ENCODE measurements at places on chromosomes 3 and 15.

DNA sequence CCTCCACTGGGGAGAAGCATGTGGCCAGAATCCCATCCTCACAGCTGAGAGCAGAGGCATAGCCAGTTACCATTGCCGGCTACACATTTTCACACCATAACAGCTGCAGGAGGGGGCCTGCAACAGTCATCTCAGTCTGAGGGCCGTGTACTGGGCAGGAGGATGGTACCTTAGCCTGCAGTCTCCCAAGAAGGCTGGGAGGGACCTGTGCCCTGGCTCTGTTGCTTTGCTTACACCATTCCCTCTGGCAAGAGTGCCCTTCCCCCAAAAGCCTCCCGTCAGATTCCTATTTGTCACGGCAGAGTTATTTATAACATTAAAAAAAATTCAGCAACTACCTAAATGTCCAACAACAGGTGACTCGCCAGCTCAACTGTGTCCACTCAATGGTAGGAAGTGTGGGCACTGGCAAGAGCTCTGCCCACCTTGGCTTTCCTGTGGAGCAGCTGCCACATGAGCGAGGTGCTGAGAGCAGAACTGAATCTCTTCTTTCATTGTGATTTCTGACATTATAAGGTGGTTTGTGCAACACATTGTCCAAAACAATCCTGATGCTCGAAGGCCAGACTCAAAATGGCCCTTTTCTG, 4.4 kb downstream of the CAMKV start:
- DNase-seq, result no peak

DNA sequence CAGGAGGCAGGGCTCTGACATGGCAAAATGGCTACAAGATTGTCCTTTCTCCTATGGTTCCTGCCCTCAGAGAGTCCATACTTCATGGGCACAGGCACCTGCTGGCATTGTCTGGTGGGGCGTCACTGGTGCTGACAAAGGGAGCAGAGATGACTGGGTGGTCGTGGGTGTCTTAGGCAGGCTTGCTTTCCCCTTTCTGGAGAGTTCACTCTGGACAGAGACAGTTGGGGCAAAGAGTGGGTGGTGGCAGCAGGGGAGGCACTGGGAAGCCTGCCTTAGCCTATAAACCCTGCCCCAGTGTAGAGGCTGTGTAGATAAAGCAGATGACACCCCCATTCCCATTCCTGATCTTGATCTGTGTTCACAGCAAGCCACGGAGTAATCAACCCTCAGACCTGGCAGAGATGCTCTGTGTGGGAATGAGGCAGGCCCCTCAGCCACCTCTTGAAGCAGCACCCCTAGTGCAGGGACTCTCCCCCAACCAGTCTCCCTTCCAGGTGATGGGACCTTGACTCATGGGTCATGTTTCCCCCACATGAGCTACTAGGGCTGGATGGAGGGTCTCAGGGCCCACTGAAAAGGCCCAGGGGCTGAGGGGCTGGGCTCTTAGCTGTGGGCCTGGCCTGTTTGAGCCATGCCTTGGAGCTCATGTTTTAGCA, 20.7 kb upstream of the DOCK3 start:
- DNase-seq, result no peak

DNA sequence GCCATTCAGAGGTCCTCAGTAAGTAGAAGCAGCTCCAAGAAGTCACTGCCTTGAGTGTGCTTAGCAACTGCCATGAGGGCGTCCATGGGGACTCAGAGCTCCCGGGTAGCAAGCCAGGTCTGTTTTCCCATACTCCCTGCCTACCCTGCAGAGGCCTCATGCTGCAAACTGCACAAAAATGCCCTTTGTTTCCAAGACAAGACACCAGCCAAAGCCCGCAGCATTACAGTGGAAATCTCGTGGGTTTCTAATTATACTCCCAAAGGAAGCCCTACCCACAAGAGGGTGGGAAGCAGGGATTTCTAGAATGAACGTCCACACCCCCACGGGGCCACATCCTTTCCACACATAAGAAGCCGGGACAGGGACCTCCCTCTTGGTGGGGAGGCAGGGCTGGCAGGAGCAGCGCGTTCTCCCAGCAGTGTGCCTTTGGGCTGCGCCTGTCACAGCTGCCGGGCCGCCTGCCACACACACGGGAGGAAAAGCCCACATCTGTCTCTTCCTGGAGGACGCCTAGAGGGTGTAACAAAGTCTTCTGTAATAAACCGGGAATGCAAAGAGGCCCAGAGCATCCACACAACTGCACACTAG, 31.1 kb downstream of the FAM174B start:
- no peak for DNase-seq

- no peak for DNase-seq
These were observed 260.4 kb upstream of the VEPH1 start for GRCh38 chr3:157763644-157764043.

GRCh38 chr3:115835946-115836345, 212.6 kb downstream of the GAP43 start:
- DNase-seq, result no peak

GRCh38 chr3:72123908-72124441, 339.0 kb upstream of the PROK2 start:
- DNase-seq, result peak; percentile 83

GRCh38 chr15:93049914-93050578, 39.0 kb downstream of the RGMA start:
- DNase-seq, result no peak

Measured in HT1080 (cell line).